Foreskin keratinocyte (primary cell): ENCODE measurements at places on chromosomes 16 and 17. TPM values are rescaled to one million over a fixed set of nuclear protein-coding genes. Genes with fewer than 3 reads are reported as not detected.

Gene C16orf74
- 145 and 164 TPM in 2 replicates for polyA plus RNA-seq

DNA sequence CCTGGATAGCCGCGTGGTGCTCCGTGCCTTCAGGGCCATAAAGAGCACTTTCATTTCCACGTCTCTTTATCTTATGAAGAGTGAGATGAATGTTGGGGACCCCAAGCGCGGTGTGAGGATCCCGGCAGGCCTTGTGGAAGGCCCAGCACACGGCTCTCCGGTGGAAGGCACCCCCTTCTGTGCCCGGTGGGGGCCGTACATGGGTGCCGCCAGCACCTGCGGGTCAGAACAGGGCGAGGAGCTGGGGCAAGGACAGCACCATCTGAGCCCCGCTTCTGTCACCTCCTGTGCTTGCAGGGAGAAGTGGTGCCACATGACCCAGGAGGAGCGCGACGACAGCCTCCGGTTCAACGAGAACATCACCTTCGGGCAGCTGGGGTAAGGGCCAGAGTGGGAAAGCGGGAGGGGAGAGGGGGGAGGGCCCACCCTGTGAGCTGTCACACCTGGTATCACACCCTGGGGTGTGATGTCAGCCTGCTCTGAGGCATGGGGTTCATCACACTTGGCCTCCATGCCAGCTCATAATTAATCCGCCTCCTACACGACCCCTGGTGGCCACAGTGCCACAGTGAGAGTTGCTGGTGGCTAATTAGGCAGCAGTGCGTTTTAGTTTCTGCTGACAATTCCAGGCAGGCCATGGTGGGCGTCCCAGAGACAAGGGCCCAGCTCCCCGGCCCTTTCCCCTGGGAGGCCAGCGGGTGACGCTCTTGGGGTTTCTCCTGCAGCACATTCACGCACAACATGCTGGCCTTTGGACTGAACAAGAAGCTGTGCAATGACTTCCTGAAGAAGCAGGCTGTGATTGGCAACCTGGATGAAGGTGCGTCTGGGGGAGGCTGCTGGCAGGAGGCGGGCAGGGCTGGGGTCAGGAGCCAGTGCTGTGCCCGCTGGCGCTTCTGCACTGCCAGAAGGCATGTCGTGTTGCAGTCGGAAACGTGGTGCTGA, 25.7 kb downstream of the CIBAR2 start:
- peak; percentile 47 for DNase-seq

Gene RAB37
- polyA plus RNA-seq = not detected in 2 replicates

Gene TPSD1
- polyA plus RNA-seq = not detected in 2 replicates

- peak; percentile 56 for DNase-seq
These were observed 9.8 kb downstream of the TMEM208 start for GRCh38 chr16:67236563-67237395.

DNA sequence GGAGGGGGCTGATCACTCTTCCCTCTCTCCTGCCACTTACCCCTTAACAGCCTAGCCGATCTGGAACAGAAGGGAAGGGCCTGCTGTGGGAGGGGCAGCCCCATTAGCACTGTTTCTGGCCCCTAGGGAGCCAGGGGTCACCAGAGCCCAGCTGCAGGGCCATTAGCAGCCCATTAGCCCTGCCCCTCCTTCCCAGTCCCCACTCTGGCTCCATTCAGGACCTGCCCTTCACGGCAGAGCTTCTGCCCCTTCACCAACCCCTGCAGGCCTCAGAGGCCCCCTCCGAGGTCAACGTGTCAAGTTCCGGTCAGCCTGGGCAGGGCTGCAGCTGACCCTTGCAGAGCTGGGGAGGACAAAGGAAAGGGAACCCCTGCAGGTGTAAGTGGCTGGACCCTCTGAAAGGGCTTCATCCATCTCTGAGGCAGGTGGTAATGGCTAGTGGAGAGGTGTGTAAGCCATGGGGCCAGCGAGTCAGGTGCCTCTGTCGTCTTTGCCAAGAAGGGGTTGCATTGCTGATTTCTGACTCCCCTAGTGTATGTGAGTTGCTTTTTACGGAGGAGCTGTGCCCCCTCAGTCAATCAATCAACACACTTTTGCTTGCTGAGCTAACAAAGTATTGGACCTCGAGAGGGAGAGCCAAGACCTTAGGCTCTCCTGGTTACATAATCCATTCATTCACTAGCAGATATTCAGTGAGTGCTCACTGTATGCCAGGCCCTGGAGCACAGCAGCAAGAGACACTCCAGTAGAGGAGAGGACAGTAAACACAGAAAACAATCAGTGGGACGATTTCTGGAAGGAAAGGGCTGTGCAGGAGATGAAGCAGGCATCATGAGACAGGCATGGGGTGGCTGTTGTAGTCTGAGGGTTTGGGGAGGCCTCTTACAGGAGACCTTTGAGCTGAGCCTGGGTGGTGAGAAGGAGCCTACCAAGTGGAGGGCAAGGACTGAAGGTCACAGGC, 18.2 kb upstream of the KCNJ12 start:
- no peak for DNase-seq

Gene P2RX5
- polyA plus RNA-seq = 0.49 and 0.88 TPM in 2 replicates

GRCh38 chr16:7919782-7920181, 587.1 kb downstream of the RBFOX1 start:
- no peak for DNase-seq

GRCh38 chr16:31052114-31052513, 18.8 kb downstream of the STX4 start:
- peak; percentile 92 for DNase-seq

GRCh38 chr17:54992797-54993639, 24.5 kb downstream of the STXBP4 start:
- DNase-seq = peak; percentile 39

Gene TRPV3
- polyA plus RNA-seq = 2.3 and 3.5 TPM in 2 replicates

GRCh38 chr16:11112723-11113348, 143.2 kb downstream of the SOCS1 start:
- DNase-seq = peak; percentile 52

DNA sequence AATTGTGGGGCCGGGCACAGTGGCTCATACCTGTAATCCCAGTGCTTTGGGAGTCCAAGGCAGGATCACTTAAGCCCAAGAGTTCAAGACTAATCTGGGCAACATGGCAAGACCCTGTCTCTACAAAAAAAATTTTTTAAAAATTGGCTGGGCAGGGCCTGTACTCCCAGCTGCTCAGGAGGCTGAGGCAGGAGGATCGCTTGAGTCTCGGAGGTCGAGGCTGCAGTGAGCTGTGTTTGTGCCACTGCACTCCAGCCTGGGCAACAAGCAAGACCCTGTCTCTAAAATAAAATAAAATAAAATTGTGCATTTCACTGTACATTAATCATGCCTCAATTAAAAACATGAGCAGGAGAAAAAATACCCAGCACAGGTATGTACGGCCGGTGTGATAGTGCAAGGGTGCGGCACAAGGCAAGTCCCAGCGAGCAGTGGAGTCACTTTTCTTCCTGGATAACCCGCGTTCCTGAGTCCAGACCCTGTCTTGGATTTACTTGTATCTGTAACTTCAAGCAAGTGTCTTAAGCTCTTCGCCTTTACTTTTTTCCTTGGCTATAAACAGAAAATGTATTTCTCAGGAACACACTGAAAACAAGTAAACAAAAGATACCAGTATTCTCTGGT, 11.4 kb downstream of the ZDHHC7 start:
- peak; percentile 73 for DNase-seq
